ENCODE measurements at places on chromosomes 4 and X. TPM values are rescaled to one million over a fixed set of nuclear protein-coding genes. Genes with fewer than 3 reads are reported as not detected.
A peak's percentile ranks its signal among the peaks of the same experiment; 100 is the strongest.

GRCh38 chr4:24775750-24776149 lies 19.6 kb upstream of the SOD3 start:
- no peak for DNase-seq

DNA sequence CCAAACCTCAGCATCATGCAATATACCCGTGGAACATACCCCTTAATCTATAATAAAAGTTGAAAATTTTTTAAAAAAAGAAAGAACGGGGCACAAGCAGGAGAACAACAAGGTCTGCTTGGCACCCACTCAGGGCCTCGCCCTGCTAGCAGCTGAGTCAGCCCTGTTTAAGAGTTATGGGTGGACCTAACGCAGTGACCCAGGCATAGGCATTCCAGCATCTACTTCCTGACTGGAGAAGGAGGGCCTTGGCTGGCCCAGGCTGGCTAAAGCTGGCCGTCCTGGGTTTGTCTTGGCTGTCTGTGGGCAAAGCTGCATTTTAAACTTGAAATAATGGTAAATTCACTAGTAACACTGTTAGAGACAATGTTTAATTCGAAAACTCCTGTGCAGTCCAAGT lies 236.7 kb upstream of the PGRMC2 start:
- DNase-seq: peak; percentile 83

DNA sequence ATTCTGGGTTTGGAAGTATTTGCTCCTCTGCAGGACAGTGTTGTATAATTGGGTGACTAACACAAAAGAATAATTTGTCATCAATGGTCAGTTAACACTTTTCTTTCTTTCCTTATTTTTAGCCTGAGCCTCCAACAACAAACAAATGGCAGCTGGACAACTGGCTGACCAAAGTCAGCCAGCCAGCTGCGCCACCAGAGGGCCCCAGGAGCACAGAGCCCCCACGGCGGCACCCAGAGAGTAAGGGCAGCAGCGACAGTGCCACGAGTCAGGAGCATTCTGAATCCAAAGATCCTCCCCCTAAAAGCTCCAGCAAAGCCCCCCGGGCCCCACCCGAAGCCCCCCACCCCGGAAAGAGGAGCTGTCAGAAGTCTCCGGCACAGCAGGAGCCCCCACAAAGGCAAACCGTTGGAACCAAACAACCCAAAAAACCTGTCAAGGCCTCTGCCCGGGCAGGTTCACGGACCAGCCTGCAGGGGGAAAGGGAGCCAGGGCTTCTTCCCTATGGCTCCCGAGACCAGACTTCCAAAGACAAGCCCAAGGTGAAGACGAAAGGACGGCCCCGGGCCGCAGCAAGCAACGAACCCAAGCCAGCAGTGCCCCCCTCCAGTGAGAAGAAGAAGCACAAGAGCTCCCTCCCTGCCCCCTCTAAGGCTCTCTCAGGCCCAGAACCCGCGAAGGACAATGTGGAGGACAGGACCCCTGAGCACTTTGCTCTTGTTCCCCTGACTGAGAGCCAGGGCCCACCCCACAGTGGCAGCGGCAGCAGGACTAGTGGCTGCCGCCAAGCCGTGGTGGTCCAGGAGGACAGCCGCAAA lies 106.0 kb downstream of the KLHL8 start:
- DNase-seq: no peak

Gene PHOX2B
- total RNA-seq: not detected

Gene CFAP99
- 0.96 TPM for total RNA-seq

Gene CENPVL1
- not detected for total RNA-seq

Measured in RPMI7951 (cell line).